CD4-positive, alpha-beta T cell (primary cell): ENCODE measurements at places on chromosomes 7 and 10.
A peak's percentile ranks its signal among the peaks of the same experiment; 100 is the strongest.

- no peak for DNase-seq
Observed at GRCh38 chr10:51821045-51821444, 121.7 kb upstream of the CSTF2T start.

DNA sequence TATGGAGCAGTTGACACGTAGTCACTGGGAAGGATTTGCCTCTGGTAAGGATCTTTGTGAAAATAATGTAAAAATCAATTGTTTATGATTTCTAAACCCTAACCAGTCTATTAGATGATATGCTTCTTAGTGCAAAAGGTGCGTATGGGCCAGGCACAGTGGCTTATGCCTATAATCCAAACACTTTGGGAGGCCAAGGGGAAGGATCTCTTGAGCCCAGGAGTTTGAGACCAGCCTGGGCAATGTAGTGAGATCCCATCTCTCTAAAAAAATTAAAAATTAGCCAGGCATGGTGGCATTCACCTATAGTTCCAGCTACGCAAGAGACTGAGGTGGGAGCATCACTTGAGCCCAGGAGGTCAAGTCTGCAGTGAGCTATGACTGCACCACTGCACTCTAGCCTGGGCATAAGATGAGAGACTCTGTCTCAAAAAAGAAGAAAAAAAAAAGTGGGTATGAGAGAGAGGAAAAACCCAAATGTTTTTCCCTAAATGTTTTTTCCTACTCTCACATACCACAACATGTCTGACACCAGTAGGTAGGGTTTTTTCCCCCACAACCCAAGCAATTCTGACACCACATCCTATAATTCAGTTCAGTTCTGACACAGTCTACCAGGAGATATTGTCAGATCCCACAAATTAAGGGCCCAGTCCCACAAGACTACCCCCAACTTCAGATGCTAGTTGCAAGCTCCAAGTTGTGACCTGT lies 36.5 kb downstream of the DNAJC9 start:
- no peak for DNase-seq

DNA sequence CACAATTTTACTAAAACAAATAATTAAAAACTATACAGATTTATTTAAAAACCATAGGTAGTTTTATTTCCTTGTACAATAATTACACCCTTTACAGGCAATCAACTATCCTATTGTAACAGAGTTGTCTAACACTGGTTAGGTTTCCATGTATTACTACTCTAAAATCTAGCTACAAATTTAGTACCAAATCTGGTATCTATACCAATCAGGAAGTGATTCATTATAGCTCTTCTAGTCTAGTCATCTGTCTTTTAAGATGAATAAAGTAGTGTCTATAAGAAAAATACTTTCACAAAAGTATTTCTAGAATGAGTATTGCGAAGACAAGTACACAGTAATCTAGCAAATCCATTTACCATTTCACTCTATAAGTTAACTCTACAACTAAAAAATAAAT lies 16.9 kb downstream of the ZNF800 start:
- DNase-seq = no peak

GRCh38 chr10:28317760-28318159 lies 14.9 kb upstream of the MPP7 start:
- DNase-seq = no peak

DNA sequence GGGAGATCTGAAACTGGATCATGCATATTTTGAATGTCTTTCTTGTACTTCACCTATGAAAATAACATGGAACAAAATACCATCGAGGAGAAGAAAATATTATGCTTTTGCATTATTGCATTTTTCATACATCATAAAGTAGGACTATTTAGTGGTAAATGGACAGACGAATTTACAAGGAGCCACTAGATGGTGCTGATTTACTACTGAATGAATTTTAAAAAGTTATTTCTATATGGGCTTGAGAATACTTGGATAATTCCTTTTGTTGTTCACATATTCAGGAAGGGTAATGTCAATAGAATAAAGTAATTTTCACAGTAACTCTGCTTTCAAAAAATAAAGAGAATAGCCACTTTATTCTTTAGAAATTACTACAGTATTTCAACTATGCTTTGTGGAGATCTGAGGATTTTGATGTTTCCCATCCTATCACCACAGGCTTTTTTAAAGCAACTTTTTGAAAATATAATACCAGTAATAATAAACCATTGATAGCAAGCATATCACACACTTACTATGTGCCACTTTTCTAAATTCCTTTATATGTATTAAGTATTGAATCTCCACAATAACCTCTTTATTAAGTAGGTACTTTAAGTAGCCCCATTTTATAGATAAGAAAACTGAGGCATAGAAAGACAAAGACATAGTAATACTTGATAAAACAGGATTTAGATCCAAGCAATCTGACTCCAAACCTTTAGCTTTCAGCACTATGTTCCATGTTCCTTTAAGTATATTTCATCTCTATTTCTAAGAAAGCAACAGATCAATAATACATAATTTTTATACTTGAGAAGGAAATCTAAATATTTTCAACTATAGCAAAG lies 38.6 kb downstream of the NEBL start:
- DNase-seq = peak; percentile 2

DNA sequence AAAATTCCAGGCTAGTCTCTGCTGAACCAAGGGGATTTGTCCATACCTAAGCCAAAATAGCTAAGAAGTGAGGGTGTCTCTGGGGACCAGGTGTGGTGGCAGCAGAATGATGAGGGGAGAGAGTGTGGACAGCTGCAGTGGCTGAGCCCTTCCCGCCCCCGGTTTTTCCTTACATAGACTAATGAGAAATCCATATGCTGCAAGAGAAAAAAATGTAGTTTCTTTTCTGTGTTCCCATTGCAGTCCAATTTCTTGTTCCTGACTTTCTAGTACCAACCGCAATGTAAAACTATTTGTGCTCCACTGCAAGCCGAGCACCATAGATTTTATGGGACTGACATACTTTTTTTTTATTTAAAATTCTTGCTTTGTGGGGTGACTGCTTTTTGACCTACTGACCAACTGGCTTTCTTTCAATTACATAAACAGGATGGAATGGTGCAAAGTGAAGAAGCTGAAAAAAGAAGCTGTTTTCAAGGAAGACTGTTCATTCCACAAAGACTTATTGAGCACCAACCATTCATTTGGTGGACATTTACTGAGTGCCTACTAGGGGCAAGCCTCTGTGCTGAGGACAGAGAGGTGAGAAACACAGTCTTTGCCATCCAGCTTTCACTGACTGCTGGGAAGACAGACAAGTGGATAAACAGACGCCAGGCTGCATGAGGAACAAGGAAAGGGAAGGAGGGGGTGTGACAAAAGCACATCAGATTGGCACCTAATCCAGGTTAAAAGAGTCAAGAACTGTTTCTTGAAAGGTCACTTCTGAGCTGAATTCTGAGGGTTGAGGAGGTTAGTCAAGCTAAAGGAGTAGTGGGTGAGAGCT lies 9.8 kb downstream of the CEP41 start:
- no peak for DNase-seq
